ENCODE measurements at places on chromosomes 6 and 20.

DNA sequence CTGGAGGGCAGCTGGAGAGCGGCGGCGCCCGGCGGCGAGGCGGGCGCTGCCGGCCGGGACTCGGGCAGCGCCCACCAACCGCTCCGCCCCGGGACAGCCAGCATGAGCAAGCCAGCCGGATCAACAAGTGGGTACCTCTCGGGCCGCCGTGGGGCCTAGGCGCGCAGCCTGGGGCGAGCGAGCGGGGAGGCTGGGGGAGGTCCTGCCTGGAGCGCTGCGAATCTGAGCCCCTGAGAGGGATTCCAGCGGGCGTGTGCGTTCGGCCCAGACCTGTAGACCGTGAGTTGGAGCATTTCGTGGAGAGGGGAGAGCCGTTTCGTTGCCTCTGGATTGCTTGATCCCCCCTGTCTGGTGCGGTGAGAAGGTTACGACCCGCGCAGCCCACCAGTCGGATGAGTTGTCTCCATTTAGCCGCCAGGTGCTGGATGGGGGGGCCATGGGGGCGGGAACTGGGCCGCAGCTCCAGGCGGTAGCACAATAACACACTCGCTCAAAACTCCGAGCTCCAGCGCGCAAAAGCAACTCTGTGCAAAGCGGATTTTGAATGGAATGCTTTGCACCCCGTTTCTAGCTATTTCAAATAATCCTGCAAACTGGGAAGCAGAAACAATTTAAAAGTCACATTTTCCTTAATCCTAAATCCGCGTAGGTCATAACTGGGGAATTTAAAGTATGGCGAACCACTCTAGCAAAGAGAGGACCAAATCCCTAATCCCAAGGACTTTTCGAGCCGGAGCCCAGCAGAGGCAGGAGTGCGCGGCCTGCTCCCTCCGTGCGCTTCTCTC is 1.0 kb downstream of the NR2E1 start:
- DNase-seq = no peak

- no peak for DNase-seq
These were observed 744 bp downstream of the STAU1 start for GRCh38 chr20:49187330-49187850.

GRCh38 chr6:84417260-84417659 is 189.8 kb upstream of the CEP162 start:
- DNase-seq = no peak

DNA sequence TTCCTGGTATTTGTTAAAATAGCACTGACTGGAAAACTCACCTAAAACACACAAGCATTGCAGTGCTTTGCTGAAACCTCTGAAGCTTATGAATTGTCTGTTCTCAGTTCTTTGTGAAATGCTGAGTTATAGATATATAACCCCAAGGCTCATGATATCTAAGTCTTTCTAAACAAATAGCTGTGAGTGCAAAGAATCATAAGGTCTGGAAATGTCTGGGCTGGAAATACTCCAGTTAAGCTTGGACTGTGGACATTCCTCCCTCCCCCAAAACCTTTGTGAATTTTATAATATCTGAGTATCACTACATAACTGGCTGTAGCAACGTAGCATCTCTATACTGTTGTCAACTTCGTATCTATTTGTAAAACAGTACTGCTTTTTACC is 69.1 kb downstream of the CBLN4 start:
- DNase-seq = no peak

DNA sequence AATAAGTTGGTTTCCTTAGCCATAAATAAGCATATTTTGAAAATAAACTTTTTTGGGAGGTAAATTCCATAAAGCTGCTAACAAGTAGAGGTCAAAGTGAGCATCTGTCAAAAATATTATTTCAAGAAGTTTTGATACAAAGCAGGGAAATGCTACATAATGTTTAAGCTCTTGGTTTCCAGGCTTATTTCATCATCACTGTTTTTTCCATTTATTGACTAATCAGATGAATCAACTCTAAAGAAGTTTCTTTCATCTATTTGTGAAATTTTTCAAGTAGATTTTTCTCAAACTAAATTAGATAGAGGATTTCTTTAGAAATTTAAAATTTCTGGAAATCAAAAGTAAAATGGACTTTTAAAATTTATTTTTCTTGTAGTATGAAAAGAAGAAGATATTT is 89.5 kb upstream of the TBX18 start:
- no peak for DNase-seq

- no peak for DNase-seq
These were observed 10.6 kb upstream of the TTPAL start for GRCh38 chr20:44465001-44465560.

DNA sequence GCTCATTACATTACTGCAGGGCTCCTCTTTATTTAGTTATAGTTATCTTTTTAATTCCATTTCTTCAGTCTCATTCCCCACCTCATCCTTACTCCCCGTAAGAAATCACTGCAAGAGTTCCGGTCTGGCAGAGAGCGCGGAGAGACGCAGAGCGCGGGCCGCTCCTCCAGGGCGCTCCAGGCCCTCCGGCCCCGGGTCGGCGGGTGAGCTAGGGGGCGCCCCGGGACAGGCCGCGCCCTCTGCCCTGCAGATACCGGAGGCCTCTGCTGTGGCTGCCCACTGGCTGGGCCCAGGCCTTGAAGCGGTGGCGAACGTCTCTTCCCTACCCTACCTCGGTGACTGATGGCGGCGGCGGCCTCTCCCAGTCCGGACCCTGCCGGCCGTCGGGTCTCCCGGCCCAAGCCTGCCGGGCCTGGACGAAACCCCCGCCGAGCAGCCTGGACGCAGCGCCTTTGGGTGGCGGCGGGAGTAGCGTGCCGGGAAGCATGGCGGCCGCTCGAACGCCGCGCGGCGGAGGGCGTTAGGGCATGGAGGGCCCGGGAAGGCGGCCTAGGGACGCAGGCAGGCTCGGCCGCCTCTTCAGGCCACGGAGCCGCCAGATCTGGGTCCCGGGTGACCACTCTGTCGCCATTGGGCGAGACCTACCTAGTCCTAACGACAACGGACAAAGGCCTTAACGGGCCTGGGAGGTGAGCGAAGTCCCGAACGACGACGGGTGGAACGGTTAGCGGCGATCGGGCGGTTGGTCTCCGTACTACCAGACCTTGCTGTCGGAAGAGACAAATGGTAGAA is 16.4 kb upstream of the HMGN4 start:
- DNase-seq = no peak

DNA sequence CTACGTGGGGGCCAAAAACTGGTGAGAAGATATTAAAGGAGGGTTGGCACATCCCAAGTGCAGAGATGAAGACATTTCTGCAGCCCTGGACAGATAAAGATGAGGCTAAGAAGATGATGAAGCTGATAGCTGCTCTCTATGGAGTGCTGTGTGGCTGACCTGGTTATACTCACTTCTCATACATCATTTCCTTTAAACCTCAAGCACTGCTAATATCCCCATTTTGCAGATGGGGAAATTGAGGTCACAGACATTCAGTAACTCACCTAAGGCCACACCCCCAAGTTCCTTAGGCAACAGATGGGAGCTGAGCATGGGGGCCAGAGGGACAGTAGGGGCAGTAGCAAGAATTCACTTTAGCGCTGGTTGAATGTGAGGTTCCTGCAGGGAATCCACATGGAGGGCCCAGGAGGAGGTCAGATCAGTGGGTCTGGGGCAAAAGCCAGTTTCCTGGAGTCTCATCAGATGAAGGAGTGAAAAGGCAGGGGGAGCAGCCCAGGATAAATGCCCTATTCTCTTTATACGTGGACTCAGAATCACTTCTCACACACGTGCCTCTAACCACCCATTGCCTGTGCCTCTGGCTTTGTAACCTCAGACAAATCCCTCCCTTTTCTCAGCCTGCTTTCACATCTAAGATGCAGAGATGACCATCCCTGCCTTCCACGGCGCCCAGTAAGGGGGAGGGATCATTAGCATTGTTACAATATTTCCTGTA is 125.8 kb downstream of the NFATC2 start:
- no peak for DNase-seq

- DNase-seq = no peak
These were observed 364.3 kb upstream of the SPTLC3 start for GRCh38 chr20:12644461-12644860.

DNA sequence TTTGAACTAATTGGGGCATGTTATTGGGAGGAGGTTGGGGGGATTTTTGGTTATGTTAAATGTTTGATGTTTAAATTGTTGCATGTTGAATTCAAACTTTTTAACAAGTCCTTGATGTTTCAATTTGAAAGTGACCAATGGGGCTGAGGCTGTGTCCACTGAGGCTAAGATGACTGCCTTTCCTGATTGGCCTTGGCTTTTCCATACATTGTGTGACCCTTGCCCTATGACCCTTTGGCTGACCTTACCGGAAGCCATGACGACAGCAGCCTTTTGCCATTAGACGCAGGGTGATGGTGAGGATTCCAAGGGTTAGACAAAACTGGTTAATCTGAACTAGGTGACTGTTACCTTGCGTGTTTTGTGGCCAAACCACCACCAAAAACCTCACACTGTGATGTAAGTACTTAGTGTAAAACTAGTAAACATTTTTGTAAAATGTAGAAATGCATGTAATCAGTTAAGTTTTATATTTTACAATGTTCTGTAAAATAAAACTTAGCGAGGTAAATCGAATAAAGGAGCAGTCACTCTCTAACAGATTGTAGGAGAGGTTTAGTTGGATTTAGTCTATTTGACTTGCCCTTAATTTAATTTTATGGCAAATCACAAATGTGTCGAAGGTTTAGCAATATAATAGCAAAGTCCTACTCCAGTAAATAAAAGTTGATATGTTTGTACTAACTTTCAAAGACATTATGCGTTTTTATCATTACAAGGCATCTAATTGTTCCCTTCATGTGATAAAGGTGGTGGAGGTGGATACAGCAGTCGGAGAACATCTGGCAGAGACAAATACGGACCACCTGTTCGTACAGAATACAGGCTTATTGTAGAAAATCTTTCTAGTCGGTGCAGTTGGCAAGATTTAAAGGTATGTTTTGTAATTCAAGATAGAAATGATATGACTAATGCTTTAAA is 1.6 kb downstream of the SRSF6 start:
- DNase-seq = no peak

- DNase-seq = no peak
These were observed 39.8 kb downstream of the SRSF3 start for GRCh38 chr6:36633915-36634314.

- DNase-seq = no peak
These were observed 46.3 kb downstream of the HBS1L start for GRCh38 chr6:135008072-135008940.

GRCh38 chr6:3698021-3698420 is 53.5 kb downstream of the PXDC1 start:
- no peak for DNase-seq

GRCh38 chr6:3423439-3424184 is 33.2 kb downstream of the SLC22A23 start:
- no peak for DNase-seq

DNA sequence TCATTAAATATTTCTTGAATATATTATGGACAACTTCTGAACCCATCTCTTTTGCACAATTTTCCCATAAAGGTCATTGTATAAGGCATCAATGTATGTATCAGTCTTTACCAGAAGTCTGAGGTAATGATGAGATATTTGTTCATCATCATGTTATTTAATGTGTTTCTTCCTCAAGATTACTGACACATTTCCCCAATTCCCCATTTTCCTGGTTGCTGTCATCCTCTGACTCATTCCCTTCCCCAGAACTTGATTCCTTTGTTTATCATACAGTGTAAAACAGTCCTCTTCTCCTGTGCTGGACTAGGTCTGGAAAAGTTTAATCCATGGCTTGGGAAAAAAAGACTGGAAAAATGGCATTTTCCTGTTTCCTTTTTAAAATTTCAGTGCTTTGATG is 107.9 kb upstream of the FLRT3 start:
- DNase-seq = no peak

GRCh38 chr20:61951695-61952533 is 113.8 kb downstream of the TAF4 start:
- no peak for DNase-seq

DNA sequence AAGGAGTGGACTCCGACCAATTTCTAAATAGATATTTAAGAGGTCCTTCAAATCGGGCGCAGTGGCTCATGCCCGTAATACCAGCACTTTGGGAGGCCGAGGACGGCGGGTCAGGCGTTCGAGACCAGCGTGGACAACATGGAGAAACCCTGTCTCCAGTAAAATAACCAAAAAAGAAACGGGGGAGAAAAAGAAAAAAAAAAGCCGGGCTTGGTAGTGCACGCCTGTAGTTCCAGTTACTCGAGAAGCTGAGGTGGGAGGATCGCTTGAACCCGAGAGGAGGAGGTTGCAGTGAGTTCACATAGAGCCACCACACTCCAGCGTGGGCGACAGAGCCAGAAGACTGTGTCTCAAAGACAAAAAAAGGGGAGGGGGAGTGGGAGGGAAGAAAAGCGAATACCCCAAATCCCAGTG is 53.3 kb upstream of the HFE start:
- DNase-seq = no peak

DNA sequence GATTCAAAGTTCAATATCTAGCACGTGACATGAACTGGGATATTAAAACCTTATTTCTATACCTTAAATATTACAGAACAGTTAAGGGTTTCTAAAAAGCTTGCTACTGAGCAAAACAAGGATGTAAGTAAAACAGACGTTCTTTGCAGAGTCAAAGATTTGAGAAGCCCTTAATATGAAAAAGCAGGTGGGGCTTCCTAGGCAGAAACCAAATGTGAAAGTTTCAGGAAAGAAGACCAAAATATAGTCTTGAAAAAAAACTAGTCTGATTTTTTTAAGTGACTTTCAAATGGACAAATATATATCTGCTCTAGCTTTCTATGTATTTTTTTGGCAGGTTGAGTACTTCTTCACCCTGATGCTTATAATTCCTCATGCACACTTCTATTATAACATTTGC is 63.2 kb downstream of the TNFRSF21 start:
- DNase-seq = no peak

GRCh38 chr6:159044899-159045727 is at the start of gene TAGAP:
Gene TAGAP, minus strand, starts transcription at chr6:159044991. Its CDS starts 845 bp downstream, at chr6:159044146.
- no peak for DNase-seq

DNA sequence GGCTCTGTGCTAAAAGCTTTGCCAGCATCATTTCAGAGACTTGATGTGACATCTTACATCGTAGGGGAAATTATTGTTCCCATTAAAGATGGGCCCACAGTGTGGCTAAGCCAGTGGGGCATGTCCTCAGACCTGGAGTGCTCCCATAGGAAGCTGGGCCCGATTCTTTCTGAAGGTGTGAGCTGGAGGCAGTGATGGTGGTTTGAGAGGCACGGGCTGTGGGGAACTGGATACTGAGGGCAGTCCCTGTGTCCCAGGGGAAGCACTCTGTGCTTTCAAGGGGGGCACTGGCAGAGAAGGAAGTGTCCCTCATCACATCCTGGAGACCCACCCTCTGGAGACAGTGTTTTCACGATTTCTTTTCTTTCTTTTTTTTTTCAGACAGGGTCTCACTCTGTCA is 8.6 kb upstream of the FAM110A start:
- no peak for DNase-seq

Data from NCI-H460 (cell line).